ENCODE measurements at places on chromosomes 2 and 18.

DNA sequence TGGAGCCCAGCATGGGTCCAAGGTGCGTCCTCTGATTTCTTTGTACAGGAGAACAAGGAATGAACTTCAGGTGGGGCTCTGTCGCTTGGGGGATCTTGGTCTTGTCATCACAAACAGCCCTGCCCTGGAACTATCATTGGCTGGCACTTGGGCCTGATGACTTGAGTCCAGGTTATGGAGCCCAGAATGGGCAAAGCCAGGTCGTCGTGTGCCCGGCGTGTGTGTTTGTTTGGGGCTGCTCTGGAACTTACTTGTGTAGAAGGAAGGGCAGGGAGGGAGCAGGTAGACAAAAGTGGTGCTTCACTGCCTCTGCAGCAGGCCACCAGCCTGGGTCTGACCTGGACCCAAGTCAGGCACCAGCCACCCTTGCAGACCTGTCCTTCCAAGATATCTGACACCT is 306.3 kb upstream of the HS6ST1 start:
- DNase-seq: no peak

- DNase-seq: no peak
Measured at GRCh38 chr2:9692456-9693195, 61.8 kb upstream of the YWHAQ start.

DNA sequence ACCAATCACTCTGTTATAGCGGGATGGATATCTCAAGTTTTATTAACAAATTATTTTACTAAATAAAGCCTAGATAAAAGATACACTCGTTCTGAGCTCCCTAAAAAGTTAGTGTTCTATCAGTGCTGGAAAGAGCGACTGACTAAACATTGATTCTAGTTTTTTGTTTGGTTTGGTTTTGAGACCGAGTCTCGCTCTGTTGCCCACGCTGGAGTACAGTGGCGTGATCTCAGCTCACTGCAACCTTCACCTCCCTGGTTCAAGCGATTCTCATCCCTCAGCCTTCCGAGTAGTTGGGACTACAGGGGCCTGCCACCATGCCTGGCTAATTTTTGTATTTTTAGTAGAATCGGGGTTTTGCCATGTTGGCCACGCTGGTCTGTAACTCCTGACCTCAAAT is 73.8 kb upstream of the CDCA7 start:
- no peak for DNase-seq

DNA sequence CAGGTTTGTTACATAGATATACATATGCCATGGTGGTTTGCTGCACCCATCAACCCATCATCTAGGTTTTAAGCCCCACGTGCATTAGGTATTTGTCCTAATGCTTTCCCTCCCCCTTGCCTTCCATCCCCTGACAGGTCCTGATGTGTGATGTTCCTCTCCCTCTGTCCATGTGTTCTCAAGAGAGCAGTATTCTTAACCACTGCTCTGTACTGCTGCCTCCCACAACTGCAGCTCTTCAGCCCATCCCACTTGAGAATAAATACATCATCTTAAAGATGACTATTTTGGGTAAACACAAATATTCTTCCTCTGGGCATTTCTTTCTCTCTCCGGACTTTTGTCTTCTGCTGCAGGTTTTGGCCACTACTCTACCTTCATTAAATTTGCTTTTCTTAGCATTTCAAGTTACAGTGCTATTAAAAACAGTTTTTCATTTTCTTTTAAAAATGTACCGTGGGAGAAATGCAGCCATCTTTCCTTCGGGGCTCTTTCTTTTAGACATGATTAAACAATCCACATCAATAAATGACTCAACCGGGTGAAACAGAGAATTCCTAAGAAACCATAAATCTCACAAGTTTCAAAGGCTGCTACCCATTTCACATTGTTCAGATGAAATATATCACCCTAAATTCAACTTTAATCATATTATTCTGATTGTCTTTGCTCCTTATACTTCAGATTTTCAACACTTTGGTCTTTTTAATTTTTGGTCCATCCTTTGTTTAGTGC is 323.4 kb downstream of the GALNT13 start:
- no peak for DNase-seq

- DNase-seq: no peak
Measured at GRCh38 chr18:14971461-14972185, 223.7 kb downstream of the ANKRD30B start.

DNA sequence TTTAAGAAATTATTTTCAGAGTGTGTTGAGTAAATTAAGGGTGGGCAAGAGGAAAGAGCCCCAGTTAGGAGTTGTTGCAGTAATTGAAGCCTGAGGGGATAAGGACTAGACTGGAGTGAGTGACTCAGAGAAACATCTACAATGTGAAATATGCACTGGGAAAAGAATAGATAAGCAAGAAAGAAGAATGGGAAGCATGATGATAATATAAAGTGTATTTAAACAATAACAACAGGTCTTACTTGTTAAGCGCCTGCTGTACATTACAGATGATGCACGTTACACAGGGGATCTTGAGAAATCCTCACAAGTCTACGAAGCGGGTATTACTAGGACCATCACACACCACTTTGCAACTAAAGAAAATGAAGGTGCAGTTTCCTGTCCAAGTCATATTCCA is 73.6 kb upstream of the STK17B start:
- no peak for DNase-seq

- no peak for DNase-seq
Measured at GRCh38 chr2:27185331-27186026, 26.4 kb upstream of the ATRAID start.

- DNase-seq: no peak
Measured at GRCh38 chr18:26004832-26005231, 85.6 kb downstream of the SS18 start.

DNA sequence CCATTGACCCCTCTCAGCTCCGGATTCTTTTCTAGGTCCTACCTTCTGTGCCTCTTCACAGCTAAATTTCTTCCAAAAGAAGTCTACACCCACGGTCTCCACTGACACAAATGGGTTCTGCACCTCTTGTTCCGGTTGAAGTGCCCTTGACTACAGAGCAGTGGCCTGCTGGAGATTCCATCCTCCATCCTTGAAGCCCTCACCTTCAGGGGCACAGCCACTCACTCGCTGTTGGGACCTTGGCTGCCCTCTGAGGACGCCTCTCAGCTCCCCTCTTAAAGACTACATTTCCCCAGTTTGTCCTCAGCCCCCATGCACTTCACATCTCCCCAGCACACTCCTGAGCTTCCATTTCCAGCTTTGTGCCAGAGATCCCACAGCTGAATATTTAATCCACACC is 226.3 kb downstream of the ATAD2B start:
- DNase-seq: no peak

- DNase-seq: no peak
Measured at GRCh38 chr2:120221616-120222015, 1.6 kb downstream of the TMEM185B start.

DNA sequence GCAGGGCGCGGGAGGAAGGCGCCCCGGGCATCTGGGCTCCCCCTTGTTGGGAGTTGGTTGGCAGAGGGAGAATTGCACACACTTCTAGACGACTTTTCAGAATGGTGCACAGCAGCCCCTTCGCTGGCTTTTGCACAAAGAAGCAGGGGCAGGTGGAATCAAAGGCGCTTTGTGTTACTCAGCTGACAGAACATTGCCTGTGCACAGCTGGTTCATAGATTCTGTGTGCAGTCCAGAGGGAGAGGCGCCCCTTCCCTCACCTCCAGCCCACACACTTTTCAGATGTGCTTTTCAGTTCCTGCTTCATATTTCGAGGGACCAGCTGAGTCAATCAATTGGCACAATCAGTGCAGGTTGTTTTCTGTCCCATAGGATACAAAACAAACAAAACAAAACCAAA is 348.4 kb upstream of the RAB12 start:
- no peak for DNase-seq

Data from SK-N-MC (cell line).